ENCODE measurements at places on chromosomes 7 and 10.

DNA sequence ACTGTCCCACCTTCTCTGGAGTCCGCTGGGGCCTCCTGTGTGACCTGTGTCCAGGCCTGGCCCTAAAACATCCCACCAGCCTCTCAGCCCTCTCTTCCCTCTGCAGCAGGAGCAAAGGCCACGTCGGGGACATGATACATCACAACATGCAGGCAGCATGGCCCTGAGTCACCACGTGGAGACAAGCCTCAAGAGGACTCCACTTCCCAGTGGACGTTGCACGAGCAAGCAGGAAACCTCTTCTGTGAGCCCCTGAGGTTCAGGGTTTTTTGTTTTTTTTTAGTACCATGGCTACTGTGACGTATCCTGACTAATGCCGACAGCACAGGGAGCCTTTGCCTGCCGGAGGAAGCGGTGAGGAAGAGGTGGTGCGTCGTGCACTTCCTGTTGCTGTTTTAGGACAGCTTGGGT is 165.9 kb downstream of the DNAJB6 start:
- DNase-seq: peak; percentile 60

- DNase-seq: no peak
Observed at GRCh38 chr7:41459183-41459582, 243.7 kb downstream of the INHBA start.

DNA sequence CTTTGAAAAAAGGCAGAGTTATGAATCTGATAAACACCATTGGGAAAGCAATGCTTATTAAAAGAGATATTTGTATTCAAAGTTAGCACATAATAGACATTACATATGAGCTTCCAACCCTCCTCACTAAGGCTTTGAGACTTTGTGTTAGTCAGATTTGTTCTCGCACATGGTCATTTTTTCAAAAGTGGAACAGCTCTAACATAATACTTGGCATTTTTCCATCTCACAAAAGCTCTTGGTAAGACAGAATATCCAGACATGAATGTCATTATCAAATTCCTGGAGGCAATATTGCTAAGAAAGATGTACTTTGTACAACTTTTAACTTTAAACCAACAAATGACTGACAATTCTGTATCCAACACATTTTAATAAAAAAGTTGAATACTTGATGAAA is 292.4 kb upstream of the SMIM30 start:
- DNase-seq: no peak

DNA sequence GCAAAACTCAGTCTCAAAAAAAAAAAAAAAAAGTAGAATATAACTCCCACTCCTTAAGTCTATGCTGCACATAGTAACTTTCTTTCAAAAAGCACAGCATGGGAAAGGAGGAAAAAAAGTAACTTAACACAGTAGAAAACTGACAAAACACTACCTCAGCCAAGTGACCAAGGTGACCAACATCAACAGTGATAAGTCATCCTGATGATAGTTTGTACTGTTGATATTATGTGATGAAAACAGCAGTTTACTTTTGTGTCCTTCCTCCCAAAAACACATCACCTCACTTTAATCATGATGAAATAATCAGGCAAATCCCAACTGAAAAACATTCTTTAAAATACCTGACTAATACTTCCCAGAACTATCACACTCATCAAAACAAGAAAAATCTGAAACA is 29.3 kb upstream of the MAT1A start:
- DNase-seq: no peak

DNA sequence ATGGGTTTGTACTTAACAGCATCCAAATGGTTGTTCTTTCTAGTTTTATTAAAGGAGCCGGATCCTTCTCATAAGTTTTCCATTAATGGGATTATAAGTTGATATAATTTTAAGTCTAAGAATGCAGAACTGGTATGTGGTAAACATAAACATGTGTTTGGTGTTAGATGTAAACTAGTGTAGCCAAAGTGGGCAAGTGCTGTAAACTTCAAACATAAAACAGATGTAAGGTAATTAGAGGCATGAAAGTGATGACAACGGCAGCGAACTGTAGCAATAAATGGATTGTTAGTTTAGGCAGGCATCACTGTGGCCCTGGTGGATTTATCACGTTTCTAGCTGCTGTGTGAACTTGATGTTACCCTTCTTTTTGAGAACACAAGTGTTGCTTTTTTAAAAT is 37.9 kb downstream of the BAMBI start:
- no peak for DNase-seq

DNA sequence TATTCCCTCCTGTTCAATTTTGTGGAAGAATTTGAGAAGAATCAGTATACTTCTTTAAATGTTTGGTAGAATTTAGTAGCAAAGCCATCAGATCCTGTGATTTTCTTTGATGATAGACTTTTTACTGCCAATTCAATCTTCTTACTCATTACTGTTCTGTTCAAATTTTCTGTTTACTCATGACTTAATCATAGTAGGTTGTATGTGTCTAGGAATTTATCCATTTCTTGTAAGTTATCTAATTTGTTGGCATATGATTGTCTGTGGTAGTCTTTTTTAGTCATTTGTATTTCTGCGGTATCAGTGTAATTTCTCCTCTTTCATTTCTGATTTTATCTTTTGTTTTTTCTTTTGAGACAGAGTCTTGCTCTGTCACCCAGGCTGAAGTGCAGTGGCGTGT is 87.4 kb downstream of the CCDC3 start:
- no peak for DNase-seq

DNA sequence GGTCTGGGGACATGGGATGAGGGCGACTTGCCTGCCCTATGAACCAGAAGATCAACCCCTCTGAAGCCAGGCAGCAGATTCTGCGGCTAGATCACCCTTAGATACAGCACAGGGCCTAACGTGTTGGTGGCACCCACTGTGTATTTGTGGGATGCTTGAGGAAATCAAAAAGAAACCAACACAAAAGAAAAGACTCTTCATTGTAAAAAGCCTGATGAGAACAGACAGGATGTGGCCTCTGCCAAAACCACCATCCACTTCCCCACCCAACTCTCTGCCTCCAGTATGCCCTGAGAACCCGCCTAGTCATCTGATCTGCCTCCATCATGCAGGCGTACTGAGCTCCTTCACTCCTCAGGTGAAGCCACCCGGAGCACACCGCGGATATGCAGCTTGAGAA is 97.2 kb upstream of the INSYN2A start:
- DNase-seq: peak; percentile 39

DNA sequence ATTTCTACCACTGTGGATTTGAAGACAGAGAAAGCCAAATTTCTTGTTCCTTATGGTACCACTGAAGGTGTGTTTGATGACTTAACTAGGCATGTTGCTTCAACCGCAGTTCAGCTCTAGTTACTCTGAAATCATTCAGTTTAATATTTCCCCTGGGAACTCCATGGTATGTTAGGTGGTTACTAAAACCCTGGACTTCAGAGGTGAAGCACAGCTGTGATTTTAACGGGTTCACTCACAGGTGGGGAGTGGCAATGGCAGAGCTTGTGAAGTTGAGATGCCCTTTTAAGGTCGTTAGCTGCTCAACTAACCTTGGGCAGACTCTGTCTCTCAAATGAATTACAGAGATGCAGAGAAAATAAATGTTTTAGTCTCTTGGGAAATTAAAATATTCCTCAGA is 163.6 kb upstream of the PHYHIPL start:
- no peak for DNase-seq

- DNase-seq: no peak
Observed at GRCh38 chr10:126092366-126093215, 196.2 kb downstream of the FANK1 start.

GRCh38 chr7:101108961-101109360 is 17.9 kb upstream of the SERPINE1 start:
- DNase-seq: no peak

- DNase-seq: no peak
Observed at GRCh38 chr7:833601-834258, 1.5 kb downstream of the SUN1 start.

GRCh38 chr10:52198540-52198939 is 115.5 kb upstream of the DKK1 start:
- no peak for DNase-seq

GRCh38 chr7:89837515-89837914 is 316.8 kb upstream of the STEAP1 start:
- DNase-seq: no peak

DNA sequence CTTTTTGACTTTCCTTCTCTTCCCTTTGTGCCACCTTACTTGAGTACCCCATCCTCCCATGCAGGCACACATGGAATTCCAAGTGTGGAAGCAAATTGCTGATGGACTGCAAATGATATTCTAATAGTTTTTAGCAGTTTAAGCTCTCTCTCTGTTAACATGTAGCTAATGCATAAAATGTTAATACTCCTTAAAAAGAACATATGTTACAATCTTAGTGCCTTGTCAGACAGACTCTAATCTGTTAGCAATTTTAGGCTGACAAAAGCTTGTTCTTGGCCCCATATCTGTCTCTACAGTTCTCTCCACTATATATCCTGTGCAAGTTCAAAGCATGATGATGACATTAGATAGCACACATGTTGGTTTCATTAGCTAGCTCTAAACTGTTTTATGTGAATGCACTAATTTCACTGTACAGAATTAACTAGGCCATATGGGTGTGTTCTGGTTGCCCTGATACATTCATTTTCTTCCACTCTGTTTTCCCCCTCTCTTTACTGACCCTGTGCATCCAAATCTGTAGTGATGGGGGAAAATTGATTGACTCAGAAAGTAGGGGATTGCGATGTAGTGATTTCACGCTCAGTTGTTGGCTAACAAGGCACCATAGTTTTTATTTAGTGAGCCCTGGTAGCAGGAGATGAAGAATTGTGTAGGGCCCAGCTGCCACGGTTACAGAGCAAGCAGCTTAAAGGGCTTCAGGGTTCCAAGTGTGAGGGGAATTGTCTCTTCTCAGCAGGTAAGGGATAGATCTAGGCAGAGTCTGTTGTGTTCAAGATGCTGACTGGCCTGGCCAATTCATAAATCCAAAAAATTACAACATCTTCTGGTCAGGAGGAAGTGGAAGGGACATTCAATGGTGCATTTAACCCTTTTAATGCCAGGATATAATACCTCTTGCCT is 114.6 kb upstream of the FZD1 start:
- no peak for DNase-seq

DNA sequence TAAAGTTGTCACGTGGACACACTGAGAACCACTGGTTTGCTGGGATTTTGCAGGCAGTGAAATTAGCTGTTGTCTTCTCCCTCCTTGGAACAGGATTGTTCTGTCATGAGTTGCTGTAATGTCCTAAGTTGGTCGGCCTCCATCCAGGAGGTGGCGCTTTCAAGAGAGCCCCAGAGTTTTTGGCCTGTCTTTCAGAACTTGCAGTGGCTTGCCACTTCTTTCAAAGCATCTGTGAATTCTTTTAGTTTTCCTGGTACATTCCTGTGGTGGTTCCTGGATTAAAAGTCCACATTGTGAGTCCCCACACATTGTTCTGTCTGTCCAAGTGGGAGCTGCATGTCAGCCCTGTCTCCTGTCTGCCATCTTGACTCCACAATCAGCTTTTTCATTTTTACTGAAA is 133.8 kb downstream of the PON1 start:
- no peak for DNase-seq

- no peak for DNase-seq
Observed at GRCh38 chr10:118968060-118968459, 61.5 kb upstream of the NANOS1 start.

DNA sequence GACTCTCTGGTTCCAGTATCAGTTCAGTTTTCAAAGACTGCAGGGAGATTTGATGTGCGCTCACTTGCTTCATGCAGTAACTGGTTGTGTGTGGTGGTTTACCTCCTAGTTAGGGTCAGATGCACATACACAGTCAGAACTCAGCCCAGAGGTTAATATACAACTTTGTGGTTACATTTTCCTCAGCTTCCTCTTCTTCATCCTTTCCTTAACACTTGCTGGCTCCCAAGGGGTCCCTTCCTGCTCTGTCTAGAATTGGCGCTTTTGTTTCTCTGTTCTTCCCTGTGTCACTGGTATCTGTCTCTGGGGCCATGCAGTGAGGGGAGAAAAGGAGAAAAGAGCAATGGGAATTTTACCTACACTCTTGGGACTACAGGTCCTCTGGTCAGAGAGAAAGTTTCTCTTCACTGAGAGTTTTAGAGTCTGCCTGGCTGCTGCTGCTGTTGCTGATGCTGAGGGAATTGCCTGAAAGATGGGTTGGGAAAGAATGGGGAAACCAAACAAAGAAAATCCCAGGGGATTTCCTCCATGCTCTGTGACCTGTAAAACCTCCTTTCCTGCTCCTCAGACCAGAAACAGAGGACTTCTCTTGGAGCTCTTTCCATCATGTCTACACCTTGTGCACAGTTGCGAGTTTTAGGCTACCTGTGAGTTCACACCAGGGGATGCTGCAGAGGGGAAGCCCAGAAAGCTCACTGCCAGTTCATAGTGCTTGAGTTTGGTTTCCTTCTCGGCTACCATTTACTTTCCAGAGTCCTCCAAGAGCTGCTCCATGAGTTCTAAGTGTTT is 74.6 kb downstream of the WDFY4 start:
- DNase-seq: no peak

- DNase-seq: no peak
Observed at GRCh38 chr10:36766940-36767339, 358.5 kb upstream of the ANKRD30A start.
